WTC11 (cell line): ENCODE measurements at places on chromosomes 5 and 9.
A peak's percentile ranks its signal among the peaks of the same experiment; 100 is the strongest.

DNA sequence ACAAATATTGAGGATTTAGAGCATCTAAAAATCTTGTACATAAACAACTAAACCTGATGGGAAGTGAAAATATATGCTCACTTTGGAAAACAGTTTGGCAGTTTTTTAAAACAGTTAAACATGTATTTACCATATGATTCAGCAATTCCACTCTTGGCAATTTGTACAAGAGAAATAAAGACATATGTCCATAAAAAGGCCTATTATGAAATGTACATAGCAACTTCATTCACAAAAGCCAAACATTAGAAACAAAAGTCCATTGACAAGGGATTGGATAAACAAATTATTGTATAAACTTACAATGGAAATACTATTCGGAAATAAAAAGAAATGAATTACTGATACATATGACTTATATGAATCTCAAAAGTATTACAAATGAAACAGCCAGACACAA, 196.2 kb upstream of the SLC24A2 start:
- no peak for DNase-seq

GRCh38 chr5:142873831-142874230, 103.7 kb downstream of the ARHGAP26 start:
- no peak for DNase-seq

DNA sequence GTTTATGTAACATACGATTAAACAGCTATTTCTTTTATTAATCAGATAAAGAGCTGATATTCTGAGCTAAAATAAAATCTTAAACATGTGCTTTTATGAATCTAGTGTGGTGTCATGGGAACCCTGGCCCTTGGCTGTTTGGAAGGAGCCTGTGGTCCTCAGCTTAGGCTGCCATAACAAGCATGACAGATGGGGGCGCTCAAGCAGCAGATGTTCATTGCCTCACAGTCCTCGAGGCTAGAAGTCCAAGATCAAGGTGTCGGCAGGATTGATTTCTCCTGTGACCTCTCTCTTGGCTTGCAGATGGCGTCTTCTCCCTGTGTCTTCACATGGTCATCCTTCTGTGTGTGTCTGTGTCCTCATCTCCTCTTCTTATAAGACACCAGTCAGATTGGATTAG, 448.2 kb downstream of the GADD45G start:
- DNase-seq: peak; percentile 71

GRCh38 chr9:106757514-106757913, 105.5 kb upstream of the ZNF462 start:
- no peak for DNase-seq

- peak; percentile 66 for DNase-seq
Observed at GRCh38 chr9:14315875-14316601, 2.1 kb upstream of the NFIB start.

- DNase-seq: no peak
Observed at GRCh38 chr9:13361076-13361475, 81.6 kb upstream of the MPDZ start.

GRCh38 chr9:90562229-90562628, 80.4 kb downstream of the DIRAS2 start:
- DNase-seq: no peak

DNA sequence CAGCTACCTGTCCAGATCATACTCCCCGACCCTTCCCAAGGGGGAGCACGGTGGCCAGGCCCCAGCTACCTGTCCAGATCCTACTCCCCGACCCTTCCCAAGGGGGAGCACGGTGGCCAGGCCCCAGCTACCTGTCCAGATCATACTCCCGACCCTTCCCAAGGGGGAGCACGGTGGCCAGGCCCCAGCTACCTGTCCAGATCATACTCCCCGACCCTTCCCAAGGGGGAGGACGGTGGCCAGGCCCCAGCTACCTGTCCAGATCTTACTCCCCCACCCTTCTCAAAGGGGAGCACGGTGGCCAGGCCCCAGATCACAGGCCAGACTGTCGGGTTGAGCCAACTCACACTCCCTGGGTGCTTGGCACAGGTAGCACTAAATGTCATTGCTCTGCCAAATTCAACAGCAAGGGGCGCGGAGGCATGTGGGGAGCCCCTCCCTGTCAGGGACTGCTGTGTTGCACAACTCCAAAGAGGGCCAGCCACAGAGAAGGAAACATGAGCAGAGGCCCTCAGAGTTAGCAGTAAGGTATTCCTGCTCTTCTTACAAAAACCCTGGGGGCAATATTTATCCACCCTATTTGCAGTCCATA, 136.9 kb downstream of the OLFM1 start:
- no peak for DNase-seq

DNA sequence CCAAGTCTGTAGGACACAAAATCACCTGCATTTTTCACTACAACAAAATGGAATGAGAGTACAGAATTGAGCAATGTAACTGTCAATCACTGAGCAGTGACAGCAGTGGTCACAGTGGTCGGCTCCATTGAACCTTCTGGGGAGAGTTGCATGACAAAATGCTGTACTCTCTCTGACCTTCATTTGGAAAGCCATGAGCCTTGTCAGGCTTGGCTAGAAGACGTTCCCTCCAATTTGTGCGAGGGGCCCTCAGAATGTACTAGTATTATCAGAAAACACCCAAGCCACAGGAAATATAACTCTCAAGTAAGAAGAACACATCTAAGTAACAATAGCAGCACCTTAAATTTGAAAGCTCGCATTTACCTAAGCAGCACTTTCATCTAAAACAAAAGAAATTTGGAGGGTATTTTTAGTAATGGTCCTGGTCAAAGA, 425.6 kb upstream of the MEF2C start:
- DNase-seq: no peak

- no peak for DNase-seq
Observed at GRCh38 chr5:172211676-172212075, 17.7 kb downstream of the EFCAB9 start.

DNA sequence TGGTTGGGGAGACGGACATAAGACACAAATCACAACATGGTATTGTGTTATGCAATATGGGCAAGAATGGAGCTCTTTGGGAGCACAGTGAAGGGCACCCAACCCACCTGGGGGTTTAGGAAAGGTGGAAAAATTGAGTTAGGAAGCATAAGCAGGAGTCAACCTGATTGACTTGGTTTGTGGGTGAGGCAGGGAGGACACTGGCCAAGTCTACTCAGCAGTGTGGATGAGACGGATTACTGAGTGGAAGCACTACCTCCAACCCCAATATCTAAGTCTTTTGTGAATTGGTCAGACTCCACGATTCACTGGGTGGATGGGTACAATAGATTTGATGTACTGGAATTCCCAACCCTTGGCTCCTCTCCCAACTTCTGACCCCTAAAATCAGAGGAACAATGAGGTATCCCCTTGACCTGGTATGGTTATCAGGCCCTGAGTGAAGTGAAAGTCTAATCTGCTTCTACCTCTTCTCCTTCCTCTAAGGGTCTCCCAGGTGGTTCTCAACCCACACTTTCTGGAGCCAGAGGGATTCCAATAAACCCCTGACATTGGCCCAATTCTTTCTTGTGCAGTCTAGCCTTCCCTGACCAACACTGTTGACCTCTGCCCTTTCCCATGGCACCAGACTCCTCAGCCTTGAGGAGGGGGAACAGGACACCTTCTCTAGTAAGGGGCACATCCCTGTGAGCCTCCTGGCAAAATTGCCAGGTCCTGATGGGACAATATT, 5.2 kb downstream of the EGR1 start:
- DNase-seq: no peak

GRCh38 chr9:137109250-137110146, 5.0 kb downstream of the DPP7 start:
- DNase-seq: no peak

GRCh38 chr5:143131972-143132371, 271.5 kb downstream of the NR3C1 start:
- no peak for DNase-seq

DNA sequence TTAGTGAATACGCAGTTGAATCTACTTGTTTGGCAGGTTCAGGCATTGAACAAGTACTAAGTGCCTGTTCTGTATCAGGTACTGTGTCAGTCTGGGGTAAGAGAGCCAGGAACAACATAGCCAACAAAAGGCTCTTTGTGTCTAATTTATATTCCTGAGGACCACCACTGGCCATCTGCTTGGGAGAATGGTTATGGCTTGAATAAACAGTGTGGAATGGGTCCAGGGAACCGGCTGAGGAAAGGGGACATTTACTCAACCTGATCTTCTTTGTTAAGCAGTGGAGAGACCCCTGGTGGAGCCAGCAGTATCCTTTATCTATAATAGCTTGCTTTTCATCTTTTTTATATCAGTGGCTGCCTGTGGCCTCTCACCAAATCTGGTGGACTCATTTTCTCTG, 38.6 kb downstream of the EXOSC2 start:
- DNase-seq: no peak

DNA sequence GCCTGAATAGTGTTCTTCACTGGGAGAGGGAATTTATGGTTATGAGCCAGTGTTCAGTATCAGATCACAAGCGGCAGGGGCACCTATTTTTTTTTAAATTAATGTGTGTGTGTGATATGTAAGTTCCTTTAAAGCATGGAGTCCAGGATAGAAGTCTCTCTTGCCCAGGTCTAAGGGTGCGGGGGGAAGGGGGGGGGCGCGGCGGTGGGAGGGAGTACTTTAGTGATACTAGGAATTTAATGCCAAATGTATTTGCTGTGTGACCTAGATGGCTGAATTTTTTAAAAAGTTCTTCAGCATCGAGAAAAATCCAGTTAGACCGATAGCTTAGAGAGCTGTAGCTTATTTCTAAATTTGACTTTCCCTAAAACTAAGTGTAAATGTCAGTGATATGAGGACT, 1.5 kb upstream of the FCHO2 start:
- no peak for DNase-seq

DNA sequence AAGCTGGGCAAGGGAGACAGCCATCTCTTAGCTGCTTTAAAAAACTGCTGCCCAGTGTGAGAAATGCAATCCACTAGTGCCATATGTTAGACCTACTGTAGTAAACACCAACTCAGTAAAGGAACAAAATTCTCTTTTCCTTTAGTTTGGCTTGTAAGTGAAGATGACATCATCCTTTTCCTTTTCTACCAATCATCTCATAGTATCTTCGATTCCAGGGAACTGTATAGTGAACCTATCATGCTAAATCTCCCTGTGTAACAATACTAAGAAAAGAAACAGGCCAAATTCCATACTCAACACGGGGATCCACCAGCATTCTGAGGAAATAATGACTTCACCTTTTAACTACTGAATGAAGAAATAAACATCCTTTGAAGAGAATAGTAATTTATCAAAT, 100.1 kb downstream of the RAPGEF6 start:
- DNase-seq: no peak

- DNase-seq: no peak
Observed at GRCh38 chr5:72436796-72437471, 70.3 kb downstream of the ZNF366 start.

DNA sequence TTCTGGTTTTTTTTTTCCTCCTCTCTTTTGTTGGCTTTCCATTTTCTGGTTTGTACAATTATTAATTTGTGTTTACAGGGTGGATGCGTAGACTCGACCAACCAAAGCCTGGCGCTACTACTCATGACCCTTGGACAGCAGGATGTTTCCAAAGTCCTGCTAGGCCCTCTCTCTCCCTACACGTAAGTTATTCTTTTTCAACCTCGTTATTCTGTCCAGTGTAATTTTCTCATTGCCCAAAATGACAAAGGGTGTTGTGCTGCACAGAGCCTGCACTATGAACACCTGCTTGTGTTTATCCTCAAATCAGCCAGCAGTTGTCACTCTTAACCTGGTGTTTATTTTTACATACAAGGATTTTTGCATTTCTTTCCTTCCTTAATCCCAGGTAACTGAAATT, 56.6 kb downstream of the RCL1 start:
- DNase-seq: no peak

DNA sequence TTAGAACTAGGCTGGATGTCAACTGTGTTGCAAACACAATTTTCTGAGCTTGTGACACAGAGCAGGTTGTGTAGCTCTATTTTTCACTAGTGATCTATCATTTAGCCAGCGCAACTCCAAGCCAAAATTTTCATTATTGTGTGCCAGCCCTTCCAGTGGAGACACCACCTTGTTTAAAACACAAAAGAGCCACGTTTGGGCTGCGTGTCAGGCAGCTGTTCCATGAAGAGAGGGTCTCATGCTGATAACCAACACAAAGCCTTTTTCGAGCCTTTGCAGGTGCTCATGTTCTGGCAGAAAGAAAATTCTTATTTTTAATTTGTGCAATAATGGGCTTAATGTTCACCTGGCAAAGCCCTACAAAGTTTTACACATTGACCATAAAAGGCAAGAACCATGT, 237.6 kb upstream of the RGMB start:
- DNase-seq: no peak

DNA sequence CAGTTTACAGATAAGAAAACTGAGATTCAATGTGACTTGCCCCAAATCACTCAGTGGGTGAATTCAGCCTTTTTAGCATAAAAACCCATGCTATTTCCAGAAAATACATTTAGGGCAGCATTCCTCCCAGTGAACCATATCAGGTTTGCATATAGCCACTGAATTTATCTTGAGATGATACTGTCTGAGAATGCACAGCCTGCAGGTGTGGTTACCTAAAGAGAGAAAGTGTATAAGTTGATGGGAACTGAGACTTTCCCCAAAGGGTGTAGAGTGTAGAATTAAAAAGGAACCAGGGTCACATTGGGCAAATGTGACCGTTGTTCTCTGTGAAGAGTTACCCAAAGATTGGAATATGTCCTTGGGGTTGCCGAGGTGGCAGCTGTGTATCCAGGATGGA, 100.0 kb upstream of the PIK3R1 start:
- DNase-seq: no peak

DNA sequence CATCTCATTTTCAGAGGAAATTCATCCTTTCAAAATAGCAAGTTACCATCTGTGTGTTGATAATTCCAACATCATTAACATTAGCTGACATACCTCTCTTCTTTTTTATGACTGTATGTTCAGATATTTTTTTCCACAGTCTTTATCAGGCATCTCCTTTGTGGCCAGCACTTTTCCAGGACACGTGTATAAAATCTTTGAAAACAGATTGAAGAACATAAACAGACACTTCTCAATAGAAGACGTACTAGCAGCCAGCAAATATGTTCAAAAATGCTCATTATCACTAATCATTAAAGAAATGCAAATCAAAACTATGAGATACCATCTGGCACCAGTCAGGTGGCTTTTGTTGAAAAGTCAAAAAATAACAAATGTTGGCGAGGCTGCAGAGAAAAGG, 734.3 kb downstream of the SEMA5A start:
- no peak for DNase-seq

GRCh38 chr9:102354041-102354440, 615.6 kb upstream of the GRIN3A start:
- DNase-seq: no peak

GRCh38 chr9:95074632-95075031, 242.9 kb downstream of the FANCC start:
- DNase-seq: no peak

GRCh38 chr5:5505815-5506214, 83.3 kb downstream of the ICE1 start:
- DNase-seq: no peak

- DNase-seq: no peak
Observed at GRCh38 chr5:123559434-123559775, 47.4 kb downstream of the CSNK1G3 start.

DNA sequence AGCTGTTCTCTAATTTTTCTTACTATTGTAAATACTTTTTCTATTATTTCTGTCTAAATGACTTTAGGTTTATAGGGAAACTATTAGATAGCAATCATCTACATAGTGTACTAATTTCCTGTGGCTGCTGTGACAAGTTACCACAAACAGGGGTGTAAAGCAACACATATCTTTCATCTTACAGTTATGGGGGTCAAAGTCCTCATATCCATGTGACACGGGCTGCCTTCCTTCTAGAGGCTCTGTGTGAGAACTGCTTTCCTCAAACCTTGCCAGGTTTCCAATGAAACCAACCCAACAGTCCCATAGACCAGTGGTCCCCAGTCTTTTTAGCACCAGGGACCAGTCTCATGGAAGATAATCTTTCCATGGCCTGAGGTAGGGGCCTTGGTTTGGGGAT, 189.1 kb downstream of the ROR2 start:
- no peak for DNase-seq

GRCh38 chr5:147404706-147405105, 105.2 kb downstream of the DPYSL3 start:
- no peak for DNase-seq
